CD4-positive, alpha-beta T cell treated with Interleukin-2 at 100 ng/mL for 4 hours (primary cell): ENCODE measurements at places on chromosomes 13 and 19.
A peak's percentile ranks its signal among the peaks of the same experiment; 100 is the strongest.

DNA sequence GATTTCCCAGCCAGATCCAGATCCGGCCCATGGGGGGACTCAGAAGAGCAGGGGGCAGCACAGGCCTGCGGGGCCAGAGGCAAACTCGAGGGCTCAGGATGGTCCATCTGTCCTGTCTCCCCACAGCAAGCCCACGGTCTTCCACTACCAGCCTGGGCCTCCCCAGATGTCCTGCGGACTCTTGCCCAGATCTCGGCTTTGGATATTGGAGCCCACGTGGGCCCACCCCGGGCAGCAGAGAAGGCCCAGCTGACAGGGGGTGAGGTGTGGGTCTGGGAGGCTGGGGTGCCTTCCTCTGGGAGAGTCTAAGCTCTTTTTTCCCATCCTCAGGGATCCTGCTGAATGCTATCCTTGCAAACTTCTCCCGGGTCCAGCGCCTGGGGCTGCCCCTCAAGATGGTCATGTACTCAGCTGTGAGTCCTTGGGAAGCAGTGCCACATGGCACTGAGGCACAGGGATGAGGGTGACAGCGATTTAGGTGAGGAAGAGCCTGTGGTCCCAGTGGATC lies 3.4 kb downstream of the ACP4 start:
- DNase-seq = no peak

DNA sequence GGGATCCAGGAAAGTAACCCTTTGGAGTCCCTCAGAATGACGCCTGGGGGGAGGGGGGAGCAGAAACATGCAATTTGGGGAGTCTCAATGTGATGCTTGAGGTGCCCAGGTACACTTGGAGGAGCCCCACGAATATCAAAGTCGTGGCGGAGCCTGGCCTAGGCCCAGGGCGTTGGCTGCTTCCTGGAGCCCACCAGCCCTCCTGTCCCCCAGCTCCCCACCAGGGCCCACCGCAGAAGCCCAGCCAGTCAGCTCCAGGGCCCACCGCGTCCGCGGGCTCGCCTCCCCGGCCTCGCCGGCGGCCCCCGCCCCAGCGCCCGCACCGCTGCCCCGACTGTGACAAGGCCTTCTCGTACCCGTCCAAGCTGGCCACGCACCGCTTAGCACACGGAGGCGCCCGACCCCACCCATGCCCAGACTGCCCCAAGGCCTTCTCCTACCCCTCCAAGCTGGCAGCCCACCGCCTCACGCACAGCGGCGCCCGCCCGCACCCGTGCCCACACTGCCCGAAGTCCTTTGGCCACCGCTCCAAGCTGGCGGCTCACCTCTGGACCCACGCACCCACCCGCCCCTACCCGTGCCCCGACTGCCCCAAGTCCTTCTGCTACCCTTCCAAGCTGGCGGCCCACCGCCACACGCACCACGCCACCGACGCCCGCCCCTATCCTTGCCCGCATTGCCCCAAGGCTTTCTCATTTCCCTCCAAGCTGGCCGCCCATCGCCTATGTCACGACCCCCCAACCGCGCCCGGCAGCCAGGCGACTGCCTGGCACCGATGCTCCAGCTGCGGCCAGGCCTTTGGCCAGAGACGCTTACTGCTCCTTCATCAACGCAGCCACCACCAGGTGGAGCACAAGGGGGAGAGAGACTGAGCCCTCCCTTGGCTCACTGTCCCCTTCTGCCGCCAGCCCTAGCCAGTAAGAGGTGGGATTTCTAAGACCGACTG lies 2.1 kb downstream of the ZNF575 start:
- peak; percentile 22 for DNase-seq

DNA sequence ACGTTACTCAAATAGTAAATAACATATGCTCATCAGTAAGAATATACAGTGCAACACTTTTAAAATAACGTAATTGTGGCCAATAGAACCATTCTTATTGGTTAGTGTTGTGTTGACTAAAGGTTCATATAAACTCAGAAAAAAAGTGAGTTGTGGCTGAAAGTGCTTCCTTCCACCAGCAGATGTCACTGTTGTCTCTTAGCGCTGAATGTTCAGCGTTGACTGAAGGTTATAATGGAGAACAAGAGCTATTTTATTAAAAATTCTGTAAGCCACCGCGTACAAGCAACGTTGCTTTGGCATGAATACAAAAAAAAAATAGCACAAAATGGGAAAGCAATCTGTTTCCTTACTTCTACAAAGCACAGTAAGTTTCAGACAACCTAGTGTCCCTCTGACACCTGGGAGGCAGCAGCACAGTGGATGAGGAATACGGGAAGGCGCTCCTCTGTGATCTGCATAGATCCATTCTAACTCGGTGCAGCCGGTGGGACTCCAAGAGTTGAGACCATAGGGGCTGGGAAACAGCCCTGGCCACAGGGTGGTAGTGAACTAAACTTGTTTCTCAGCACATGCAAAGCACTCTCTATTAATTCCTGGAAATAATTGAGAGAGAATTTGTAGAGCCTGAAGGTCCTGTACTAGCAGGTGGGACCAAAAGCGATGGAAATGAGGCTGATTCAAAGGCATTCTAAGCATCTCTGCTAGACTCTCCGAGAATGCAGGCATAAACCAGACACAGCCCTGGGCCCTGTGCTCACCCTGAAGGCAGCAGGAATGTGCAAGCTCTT lies 23.9 kb upstream of the OXGR1 start:
- peak; percentile 51 for DNase-seq

DNA sequence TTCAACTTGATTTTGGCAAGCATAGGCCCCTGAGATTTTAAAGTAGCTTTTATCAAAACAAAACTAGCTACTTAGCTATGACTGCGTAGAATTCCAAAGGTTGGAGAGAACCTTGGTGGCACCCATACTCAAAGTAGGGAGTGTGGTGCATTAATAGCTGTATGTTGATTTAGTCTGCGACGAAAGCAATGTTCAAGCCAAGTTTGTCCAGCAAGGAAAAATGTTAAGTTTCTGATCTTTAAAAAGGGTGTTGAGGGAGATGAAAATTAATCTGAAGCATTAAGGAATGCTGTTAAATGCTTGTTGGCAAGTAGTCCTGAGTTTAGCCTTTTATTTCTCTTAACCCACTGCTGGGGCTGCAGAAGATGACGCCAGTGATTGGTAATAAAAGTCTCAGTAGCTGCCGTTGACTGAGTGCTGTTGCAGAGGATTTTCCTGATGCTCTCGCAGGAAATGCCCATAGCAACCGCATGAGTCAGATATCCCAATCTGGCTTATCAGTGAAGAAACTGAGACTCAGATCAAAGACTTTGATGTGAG lies 75.9 kb upstream of the RNF113B start:
- no peak for DNase-seq

- no peak for DNase-seq
Measured at GRCh38 chr13:99624936-99625540, 123.8 kb downstream of the TM9SF2 start.

DNA sequence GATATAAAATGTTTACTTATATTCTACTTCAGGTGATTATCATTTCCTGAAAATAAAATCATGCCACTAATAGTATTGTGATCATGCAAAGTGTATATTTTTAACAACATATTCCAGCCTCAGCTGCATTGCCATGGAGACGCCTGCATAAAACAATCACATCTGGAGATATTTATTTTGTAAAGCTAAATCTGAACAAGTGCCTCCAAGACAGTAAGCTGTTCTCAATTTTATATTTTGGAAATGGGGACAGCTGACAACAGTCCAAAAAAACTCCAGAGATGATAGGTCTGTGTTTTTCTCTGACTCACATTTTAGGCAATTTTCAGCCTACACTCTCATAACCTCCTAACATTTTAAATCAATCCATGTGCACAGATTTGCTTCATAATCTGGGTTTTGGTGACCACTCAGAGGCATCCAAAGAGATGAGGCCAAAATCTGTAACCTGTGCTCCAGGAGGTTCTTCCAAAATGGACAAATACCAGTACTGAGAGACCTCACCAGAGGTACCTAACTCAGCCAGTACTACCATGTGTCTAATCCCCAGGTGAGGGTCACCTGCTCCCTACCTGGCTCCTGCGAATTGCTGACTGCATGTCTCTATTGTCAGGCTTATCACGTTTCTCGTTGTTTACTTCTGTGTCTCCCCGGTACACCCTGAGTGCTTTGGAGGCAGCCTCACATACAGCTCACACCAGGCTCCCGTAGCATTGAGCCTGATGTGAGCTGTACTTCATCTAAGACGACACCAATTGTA lies 62.7 kb downstream of the COL4A1 start:
- no peak for DNase-seq

- no peak for DNase-seq
Measured at GRCh38 chr19:3981736-3982681, 3.3 kb downstream of the EEF2 start.

- DNase-seq = no peak
Measured at GRCh38 chr19:6733338-6734095, 3.9 kb downstream of the GPR108 start.

DNA sequence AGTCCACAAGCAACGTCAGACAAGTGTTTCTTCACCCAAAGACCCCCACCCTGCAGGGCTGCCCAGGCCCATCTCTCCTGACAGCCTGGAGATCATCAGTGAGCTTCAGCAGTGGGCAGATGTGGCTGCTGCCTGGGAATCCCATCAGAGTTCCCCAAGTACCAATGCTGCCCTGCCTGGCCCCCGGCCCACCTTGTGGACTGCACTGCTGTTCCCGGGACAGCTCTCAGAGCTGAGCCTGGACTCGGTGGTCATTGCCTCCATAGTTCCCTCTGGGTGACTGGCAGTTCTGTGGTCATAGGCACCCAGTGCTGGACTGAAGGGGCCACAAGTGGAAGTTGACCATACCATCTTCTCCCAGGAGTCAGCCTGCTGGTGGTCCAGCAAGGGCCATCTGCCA lies 24.5 kb upstream of the ZNF492 start:
- no peak for DNase-seq

- DNase-seq = no peak
Measured at GRCh38 chr13:31827707-31828106, 88.4 kb downstream of the RXFP2 start.

DNA sequence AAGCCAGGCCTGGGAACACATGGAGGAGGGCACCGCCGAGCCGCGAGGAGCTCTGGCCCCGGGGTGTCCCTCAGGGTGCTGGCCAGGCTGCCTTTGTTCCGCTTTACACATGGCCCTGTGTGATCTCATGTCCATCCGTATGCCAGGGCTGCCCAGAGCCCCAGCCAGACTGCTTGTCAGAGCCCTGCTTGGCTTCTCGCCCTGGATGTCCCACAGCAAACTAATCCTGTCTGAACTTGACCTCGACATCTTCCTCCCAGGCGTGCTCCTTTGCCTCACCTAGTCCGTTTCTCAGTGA lies 14.3 kb downstream of the BCKDHA start:
- no peak for DNase-seq

GRCh38 chr13:63605962-63606361 lies 2190.3 kb upstream of the PCDH20 start:
- no peak for DNase-seq

GRCh38 chr13:68257111-68257842 lies 1027.1 kb upstream of the PCDH9 start:
- DNase-seq = no peak

DNA sequence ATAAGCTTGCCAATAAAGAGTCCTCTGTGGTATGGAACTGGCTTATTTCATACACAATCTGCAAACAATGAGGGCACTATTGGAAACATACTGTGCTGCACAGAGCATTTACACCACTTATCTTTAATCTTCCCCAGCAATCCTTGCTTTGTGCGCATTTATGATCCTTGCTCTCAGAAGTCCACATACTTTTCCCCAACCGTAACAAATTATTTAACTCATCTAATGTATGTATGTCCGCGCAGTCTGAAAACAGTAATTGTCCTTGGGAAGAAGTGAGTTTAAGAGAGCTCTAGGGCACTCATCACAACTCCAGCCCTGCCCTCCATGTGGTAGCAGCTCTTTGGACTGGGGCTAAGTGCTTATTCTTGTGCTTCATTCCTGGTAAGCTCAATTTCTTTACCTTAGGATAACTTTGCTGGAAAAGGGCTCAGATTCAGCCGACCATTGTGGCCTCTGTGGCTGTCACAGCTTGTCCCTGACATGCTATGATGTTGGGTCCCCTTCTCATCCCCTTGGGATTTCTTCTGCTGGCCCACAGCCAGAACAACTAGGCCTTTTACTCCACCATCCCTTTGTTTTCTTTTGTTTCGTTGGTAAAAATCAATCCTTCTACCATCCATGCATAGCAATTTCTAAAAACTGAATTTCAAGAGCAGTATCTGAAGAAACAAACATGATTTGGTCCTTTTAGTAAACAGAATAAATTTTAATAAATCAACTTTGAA lies 152.7 kb downstream of the TNFRSF19 start:
- no peak for DNase-seq

DNA sequence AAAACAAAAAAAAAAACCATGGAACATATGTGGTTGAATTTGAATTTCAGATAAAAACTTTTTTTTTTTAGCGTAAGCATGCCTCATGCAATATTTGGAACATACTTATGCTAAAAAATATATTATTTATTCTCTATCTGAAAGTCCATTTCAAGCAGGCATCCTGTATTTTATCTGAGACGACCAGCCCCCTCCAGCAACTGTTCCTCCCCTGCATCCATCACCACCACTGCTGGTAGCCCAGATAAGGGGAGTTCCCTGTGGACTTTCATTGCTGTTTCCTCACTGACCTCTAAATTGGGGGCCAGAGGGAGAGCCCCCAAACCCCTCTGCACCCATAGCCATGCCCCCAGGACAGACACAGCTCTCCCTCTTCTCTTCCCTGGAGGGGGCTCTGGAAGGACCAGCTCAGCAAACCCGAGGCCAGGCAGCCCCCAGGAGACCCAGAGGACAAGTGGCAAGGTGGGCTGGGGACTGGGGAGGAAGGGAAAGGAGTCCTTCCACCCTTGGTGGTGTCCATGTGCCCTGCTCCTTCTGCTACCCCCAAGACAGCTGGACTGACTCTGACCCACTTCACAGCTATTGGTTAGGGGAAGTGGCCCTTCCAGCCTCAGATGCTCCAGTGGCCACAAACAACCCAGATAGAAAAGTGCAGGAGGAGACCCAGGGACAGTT lies 6.6 kb upstream of the SIGLEC12 start:
- no peak for DNase-seq

DNA sequence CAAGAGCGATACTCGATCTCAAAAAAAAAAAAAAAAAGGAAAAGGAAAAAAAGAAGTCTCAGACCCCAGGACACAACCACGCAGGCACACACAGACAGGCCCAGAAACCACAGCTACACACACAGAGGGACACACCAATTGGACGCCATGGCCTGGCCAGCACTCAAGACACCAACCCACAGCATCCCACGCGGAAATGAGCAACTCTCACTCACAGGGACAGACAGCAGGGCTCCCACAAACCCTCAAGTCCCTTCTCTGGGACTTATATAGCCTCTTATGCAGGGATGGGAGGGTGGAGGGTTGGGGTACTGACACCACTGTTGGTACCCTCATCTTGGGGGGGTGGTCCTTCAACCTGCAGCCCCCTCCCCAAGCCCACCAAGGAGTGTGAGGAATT lies 5.9 kb downstream of the NOTCH3 start:
- no peak for DNase-seq

- DNase-seq = no peak
Measured at GRCh38 chr19:35225951-35226350, 2.6 kb downstream of the FAM187B start.

DNA sequence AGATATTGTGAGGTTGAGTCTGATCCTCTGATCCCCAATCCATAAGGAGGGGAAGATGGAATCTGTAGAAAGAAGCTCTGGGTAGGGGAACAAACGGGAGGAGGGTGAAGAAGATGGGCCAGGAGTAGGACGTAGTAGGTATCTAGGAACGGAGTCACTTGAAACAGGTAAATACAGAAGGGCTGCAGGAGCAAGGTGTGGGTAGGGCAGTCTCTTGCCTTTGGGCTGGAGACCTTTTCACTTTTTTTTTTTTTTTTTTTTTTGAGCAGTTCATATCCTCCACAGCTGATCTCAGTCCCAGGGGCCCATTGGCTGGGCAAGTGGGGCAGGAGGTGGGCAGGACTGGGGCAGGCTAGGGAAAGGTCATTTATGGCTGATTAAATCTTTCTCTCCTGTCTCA lies 1.5 kb downstream of the BCKDHA start:
- DNase-seq = no peak

GRCh38 chr13:103788061-103788652 lies 721.9 kb upstream of the SLC10A2 start:
- DNase-seq = no peak
